ENCODE measurements at places on chromosomes 12 and 14.

DNA sequence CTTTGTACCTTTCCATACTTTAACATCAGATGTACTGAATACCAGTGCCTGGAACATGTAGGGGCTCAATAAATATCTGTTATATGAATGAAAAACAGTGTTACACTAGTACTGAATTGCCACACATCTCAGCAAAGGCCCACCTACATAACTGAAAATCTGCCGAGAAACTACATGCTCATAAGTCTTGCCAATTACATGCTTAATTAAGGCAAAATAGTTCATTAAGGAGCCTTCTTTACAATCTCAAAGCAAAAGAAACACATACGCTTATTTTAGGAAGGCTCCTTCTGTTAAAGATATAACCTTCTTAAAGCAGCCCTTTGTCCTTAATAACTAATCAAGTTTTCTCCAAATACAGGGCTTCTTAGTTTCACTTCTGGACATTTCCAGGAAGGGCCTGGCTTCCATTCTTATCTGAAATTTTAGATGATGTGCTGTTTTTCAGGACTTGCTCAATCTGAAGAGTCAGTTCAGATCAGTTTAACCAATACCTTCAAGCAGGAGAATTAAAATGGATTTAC, 11.5 kb downstream of the LIMA1 start:
- DNase-seq = no peak

- no peak for DNase-seq
Observed at GRCh38 chr14:77660754-77661153, 44.3 kb upstream of the SPTLC2 start.

- DNase-seq = no peak
Observed at GRCh38 chr12:53586745-53587144, 39.4 kb downstream of the ATF7 start.

DNA sequence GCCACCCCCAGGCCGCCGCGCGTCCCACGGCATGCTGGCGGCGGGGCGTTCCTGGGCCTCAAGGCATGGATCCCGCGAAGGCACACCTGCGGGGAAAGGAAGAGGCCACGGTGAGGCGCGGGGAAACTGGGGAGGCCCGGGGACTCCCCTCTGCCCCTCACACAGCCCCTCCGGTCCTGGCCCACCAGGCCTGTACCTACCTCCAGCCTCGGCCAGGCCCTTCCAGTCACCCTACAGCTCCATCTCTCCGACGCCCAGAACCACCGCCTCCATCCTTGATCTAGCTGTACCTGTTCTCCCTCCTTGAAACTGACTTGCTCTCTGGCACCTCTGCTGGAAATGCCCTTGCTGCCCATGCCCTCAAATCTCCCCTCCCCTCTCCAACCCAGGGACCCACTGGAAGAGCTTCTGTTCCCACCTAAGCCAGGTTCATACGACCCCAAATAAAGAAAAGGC, 1.7 kb downstream of the ANKRD9 start:
- DNase-seq = no peak

DNA sequence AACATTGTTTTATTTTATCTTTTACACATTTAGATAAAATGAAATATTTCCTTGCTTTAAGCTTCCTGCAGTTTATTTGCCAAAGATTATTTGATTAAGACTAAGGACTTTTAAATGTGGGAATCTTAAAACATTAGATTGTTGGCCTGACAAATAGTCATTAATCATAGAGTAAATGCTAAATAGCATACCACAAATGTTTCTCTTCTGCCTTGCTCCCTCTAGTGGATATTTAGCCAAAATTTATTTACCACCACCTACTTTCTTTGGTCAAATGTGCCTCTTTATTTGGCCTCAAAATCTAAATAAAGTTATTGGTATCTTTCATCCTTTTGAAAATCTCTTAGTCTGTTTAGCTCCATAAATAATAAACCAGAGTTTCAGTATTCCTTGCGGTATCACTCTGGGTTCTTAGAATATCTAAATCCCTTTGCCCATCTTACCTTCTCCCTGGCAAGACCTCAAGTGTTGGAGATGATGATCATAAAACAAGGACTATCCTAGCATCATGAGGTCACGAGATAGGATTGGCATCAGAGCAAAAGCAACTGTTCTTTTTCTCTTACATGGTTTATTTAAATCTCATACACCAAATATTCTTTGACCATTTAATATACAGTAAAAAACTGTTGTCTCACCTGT, 150.6 kb upstream of the AEBP2 start:
- DNase-seq = no peak

DNA sequence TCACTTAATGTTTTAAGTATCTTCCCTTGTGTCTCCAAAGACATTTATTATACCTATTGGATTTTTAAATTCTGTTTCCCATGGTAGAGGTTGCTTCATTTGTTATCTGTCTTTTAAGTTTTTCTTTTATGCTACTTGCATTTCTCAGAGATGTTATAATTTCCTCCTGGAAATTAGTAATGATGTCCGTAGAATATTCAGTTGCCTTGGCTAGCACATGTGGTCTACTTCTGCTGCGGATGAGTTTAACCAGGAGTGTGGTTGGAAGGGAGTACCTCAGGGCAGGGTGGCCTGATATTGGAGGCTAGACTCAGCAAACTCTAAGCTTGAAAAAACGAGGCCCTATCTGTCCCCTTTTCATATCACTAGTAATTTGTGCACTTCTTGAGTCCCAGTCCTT, 8.8 kb upstream of the EVL start:
- no peak for DNase-seq

DNA sequence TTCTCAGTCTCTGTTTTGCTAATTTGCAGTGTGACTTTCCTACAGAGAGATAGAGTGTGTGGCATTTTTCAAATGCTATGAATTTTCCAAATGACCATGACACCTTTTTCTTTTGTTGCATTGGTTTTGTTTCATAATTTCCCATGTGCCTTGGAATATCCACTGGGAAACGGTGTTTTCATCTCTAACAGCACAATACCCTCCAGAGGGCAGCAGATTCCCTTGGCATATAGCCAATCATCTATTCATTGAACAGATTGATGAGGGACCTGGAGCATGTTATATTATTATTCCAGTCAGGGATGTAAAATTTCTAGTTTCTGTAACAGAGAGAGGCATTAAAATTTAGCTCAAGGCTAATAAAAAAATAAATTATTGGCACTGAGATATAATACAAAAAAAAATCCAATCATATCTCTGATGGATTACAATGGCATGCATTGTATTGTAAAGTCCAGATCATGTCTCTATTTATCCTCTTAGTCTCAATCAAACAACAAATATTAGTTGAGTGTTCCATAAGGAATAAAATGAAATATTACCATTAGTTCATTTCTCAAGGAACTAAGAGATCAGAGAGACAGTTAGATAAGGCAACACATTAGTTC, 29.6 kb upstream of the NTN4 start:
- DNase-seq = no peak

DNA sequence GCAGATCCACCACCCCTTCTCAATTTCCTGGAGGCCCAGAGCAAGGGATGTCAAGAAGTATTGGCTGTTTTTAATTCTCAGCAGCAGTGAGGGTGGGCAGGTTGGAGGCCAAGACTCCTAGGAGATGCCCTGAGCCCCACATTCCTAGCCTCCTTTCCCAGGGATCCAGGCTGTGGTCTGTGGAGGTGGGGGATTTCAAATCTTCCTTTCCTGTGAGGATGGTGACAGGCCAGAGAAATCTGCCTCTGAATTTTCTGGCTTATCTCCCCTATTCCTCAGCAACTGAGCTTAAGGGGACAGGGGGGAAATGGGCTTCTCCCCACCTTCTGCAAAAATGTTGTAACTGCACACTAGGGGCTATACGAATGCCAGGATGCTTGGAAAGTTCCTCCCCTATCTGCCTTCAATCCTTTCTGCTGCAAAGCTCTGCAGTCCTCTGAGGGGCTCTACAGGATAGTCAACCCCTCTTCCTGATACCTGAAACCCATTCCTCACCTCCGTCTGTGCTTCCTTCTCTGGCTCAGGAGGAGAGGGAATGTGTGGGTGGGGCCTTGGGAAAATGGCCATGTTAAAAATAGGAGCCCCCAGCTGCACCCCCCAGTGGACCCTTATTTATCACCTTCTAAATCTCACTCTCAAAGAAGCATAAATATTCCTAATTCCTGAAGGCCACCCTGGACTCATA, 6.6 kb downstream of the GPR84 start:
- DNase-seq = no peak

- no peak for DNase-seq
Observed at GRCh38 chr14:77045238-77046162, 17.0 kb upstream of the IRF2BPL start.

- DNase-seq = no peak
Observed at GRCh38 chr12:121331248-121331647, 21.0 kb downstream of the ANAPC5 start.

DNA sequence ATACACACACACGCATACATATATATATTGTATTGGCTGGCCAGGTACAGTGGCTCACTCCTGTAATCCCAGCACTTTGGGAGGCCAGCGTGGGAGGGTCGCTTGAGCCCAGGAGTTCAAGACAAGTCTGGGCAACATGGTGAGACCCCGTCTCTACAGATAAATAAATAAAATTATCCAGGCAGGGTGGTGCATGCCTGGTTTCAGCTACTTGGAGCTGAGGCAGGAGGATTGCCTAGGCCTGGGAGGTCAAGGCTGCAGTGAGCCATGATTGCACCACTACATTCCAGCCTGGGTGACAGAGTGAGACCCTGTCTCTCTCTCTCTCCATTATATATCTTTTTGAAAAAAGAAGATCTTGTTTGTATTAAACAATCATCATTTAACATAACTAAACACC, 4.6 kb upstream of the SYNE3 start:
- DNase-seq = no peak
